H9 (cell line): ENCODE measurements at places on chromosomes 5 and 9. TPM values are rescaled to one million over a fixed set of nuclear protein-coding genes. Genes with fewer than 3 reads are reported as not detected.
A peak's percentile ranks its signal among the peaks of the same experiment; 100 is the strongest.

DNA sequence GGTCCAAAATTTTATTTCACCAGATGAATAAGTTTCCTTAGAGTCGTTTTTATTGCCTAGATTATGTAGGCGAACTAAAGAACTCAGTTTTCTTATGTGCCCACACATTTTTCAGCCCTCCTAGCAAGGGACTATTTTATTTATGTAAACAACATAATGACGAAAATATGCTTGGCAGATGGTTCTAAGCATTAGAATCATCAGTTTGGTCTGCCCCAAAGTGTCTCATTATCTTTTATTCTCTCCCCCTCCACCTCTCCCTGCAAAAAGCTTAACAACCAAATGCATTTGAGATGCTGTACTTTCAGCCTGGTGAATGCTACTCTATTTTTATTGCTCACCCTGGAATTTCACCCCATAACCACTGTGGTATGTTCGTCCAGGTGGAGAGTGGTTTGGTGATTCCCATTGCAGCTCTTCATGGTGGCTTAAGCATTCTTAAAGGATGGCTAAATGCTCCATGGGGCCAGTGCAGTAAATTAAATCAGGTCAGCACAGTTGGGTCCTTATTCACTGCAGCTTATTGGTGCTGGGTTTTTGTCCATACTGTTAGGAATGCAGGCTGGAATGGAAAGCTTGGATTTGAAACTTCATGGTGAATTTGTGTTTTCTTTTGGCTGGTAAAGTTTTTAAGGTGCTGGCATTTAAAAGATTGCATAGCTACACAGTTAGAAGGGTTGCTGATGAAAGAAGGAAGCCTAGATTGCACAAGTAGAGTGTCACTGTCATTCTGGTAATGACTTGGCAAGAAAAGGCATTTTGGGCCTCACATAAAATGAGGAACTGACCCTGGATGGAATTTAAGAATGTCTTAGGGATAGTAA, 39.2 kb downstream of the TLE4 start:
- DNase-seq, result no peak

DNA sequence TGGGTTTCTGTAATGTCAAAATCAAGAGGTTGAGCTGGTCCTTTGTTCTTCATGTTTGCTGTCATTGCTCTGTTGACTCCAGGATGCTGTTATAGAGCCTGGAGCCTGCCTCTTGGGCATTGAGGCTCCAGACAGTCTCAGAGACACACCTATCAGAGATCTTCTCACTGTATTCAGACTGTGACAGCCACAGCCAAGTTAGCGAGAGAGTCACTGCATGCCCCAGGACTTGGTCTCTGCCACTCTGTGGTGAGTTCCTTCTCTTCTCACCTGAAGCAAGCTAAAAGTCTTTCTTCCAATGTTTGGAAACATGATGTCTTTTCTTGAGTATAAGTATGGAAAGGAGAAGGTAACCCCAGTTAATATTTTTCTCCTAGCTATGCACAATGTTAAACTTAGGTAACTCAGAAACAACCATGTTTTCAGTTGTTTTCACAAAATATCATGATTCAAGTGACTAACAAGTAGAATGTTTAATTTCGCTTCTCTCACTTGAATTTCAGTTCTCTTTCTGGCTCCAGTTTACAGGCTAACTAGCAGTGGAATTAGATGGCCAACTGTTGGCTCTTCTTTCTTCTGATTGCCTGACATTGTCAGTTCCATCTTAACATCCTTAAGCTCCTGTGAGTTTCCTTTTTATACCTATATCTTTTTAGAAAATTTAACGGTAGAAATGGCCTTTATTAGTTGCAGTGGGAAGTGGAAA, 20.6 kb upstream of the ZFYVE16 start:
- no peak for DNase-seq

GRCh38 chr9:8826281-8826680, 1026.7 kb upstream of the DMAC1 start:
- DNase-seq, result no peak

DNA sequence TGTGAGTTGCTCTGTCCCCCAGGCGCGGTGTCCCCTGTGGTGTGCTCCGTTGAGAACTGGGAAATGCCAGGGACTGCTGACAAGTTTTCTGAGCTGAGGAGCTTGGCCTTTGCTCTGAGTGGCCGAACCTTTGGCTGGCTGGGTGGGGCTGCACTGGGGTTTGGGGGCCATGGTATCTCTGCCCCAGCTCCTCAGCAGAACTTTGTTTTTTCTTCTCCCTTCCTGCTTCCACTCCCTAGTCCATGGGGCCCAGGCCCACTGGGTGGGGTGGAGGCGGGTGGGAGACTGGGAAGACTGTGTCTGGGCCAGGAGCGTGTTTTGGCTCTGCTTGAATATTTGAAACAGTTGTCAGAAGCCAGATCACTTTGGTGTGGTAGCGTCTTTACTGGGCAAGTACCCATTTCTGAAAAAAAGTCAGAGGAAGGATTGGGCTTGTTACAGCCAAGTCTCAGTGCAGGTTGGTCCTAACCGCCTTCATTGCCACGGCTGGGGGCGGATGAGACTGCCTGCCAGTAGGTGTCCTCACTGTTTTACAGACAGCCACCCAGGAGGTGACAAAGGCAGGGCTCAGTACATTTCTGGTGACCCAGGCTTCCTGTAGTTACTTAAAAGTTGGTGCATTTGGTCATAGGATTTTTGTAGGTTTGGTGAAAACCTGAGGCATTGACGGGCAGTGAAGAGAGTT, 92.7 kb downstream of the DAB2IP start:
- DNase-seq, result peak; percentile 67

- no peak for DNase-seq
Observed at GRCh38 chr5:91058575-91058974, 324.5 kb downstream of the ARRDC3 start.

- DNase-seq, result no peak
Observed at GRCh38 chr5:44099643-44100042, 289.6 kb downstream of the FGF10 start.

- DNase-seq, result no peak
Observed at GRCh38 chr5:68223904-68224303, 8.3 kb downstream of the PIK3R1 start.

DNA sequence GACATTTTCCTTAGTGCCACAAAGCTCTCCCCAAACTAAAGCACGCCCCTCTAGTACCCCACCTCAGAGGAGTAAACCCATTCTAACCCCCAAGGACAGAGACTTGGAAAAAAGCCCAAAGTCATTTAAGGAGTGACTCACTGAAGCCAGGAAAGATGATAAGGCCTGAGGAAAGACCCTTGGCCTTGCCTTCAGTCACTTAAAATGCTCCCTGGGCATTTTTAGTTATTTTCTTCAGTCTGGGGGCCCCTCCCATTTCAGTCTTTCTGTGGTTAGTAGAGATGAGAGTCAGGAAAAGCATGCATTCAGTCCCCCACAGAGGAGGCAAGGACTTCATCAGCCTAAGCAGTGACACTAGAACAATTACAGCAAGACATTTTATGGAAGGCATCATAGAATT, 13.7 kb upstream of the TLX3 start:
- no peak for DNase-seq

SLC34A3 gene
- not detected in 2 replicates for total RNA-seq

IFNA2 gene
- total RNA-seq, result not detected in 2 replicates

MAMDC2 gene
- total RNA-seq, result 4.6 TPM in 2 replicates

SLC46A2 gene
- total RNA-seq, result not detected in 2 replicates

CNTFR gene
- 0.55 and 1.3 TPM in 2 replicates for total RNA-seq
